Colonic mucosa (tissue), 4 donors: ENCODE measurements at places on chromosomes 5 and 9.

DNA sequence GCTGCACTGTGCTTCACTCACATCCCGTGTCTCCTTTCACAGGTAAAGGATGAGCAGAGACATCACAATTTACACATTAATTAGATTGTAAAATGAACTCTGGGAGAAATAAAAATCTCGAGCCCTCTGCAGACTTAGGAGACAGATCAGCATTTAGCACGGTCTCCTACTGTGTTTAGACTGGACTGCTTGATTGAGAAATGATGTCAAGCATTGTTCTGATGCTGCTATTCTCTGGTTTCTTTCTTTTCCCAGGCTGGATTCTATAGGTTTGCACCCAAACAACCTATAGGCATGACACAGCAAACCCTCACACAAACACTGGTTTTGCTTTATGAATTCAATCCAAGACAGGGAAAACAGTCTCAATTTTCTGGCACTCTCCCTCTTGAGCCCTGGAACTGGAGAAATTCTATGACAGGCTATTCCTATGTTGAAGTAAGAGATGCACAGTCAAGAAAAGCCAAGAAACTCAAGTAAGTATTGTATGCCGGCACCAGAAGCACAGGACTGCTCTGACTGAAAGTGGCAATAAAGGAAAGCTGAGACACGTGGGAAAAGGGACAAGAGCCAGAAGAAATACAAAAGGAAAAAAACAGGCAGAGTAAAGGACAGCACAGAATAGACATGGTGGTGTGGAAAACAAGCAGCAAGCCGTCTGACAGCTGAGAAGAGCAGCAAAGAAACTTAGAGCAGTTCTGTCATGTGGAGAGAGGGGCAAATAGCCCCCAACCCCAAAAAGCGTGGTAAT is 24.8 kb upstream of the ERAP2 start:
- DNase-seq = no peak

DNA sequence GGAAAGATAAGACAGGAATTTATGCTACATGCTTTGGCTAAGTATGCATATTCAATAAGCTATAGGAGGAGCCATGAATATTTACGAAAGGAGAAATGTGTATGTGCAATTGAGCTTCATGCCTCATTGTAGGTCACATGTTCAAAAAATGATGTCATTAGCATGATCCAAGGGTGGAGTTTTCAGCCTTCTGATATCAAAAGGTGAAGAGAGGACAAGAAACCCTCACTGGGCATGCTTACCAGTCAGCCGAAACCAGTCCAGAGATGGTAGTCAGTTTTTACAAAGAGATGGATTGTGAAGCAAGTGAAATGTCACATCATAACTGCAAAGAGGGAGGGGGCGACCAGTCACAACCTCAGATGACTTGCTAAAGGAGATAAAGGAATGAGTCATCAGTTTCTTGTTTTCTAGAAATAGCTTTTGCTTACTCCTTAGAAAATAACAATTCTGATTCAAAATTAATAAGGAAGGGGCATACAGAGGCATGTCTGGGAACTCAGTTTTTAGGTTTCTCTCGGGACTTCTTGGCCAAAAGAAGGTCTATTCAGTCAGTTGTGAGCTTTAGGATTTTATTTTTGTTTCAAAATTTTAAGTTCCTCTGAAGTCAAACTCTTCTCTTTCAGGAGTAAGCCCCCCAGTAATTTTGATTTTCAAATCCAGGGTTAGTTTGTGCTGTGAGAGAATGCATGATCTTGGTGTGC is 1067.8 kb upstream of the EDIL3 start:
- no peak for DNase-seq

DNA sequence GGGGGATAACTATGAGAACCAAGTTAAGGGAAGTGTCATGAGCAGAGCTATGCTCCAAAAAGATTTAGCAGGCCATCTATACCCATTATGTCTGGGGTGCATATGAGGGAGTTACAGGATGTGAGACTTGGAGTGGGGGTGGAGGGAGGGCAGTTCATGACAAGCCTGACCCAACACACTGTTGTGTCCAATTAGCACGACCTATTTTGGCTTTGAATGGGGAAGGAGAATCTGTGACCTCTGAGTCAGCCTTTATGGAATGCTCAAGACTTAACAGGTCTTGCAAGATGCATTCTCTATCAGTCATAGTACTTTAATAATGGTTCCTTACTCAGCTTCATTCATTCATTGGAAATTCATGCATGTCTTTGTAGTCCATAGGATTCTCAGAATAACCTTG is 71.7 kb downstream of the GRIA1 start:
- DNase-seq = no peak

DNA sequence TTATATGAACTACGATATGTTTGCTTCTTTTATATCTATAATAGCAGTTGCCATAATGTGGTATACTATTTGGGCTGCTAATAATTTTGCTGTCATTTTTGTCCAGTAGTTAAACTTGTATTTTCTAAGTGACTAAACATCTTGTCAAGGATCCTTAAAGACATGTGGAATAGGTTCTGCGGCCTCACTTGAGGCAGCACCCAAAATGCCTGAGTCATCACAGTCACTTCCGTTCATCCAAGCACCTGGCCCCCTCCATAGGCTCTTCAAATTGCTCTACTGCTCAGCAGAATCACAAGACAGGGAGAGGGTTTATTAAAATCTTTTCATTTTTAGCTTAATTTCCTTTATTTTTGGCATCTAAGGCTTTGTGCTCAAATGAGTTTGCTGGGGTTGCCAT is 259.1 kb downstream of the AOPEP start:
- no peak for DNase-seq

DNA sequence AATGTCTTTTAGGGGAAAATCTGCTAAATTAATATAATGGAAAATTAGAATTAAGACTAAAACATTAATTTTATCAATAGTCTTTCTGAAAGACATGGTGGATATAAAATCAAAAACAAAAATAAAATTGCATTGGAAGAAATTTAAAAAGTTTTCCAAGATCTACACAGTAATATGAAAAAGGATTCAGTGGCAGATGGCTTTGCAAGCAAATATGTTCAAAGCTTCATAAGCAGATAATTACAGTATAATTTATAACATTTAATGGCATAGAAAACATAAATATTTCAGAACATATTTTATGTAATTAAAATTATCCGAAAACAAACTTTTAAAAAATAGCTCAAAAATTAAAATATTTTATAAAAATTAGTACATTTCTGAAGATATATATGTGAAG is 512.4 kb upstream of the CYLC2 start:
- no peak for DNase-seq

GRCh38 chr5:133119233-133119711 is 67.5 kb downstream of the HSPA4 start:
- DNase-seq = no peak

GRCh38 chr5:89535411-89535810 is 652.4 kb upstream of the MEF2C start:
- DNase-seq = no peak

GRCh38 chr5:77683171-77683732 is 44.7 kb upstream of the OTP start:
- no peak for DNase-seq

- DNase-seq = no peak
These were observed 701.7 kb downstream of the SEMA5A start for GRCh38 chr5:8844206-8844605.

DNA sequence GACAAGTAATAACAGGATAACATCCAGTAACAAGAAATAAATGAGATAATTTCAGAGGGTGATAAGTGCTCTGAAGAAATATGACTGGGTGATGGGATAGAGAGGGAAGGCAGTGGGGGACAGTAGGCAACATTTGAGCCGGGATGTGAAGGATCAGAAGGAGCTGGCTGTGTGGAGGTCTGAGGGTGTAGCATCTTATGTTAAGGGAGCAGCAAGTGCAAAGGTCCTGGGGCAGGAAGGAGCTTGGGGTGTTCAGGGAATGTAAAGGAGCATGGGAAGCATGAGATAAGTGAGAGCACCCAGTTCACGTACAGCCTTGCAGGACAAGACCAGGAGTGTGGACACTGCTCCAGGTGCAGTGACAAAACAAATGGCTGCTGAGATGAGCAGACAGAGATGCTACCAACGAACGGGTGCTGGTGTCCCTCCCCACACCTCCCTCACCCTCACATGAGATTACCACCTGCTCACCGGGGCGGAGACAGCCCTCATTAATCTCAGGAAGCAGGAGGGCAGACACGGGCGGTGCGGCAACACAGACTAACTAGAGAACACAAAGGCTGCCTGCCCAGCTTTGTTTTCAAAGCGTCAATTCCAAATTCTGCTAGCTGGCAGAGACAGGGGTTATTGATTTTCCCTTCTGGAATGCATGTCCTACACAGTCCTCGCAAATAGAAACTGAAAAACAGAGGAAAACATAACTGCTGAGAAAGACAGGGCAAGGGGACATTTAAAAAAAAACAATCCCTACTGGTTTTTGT is 298.1 kb upstream of the PANK3 start:
- no peak for DNase-seq

DNA sequence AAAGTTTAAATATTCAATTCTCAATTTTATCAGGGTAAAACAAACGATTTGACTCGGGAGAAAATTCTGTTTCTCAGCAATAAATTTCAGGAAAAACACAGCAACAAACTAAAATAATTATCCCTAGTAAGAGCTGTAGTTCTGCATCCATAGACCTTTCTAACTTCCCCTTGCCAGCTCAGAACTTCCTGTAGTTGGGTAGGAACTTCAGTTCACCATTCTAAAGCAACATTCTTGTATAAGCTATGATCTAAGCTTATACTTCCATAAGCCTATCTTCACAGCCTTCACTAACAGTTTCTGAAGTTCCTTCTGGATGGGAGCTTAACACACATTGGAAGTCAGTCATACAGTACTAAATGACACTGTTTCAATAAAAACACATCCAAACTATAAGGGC is 96.6 kb downstream of the UBAP2 start:
- DNase-seq = no peak

DNA sequence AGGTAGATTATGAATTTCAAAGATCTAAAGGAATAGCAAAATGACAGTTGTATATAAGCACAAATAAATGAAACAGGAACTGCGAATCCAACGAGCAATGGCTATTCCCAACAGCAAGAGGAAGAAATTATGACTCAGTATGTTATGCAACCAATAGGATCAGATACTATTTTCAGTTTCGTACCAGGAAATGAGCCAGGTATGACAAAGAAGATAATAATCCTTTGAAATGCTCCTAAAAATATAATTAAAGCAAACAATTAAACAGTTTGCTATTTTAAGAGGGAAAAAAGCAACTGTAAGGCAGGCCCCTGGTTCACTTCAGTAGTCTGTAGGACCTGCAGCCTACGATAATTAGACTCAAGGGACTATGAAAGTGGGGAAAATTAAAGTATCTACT is 58.9 kb downstream of the AUH start:
- DNase-seq = no peak

GRCh38 chr5:11555171-11555570 is 349.1 kb downstream of the CTNND2 start:
- DNase-seq = no peak

DNA sequence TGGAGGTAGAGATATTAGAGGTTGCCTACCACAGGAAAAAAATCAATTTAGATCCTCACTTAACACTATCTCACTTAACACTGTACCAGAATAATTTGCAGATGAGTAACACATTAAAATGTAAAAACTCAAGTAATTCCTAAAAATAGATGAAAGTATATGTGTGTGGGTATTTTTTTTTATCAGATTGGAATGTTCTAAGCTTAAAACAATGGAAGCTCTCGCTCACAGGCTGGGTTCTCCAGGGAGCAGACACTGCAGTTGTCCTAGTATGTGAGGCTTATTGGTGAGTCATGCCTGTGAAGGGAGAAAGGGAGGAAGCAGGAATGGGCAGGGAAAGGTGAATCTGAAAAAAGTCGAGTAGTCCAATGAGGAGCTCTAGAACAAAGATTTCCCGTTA is 181.3 kb upstream of the ZNF608 start:
- DNase-seq = no peak

- DNase-seq = no peak
These were observed 129.7 kb downstream of the RAPGEF6 start for GRCh38 chr5:131505237-131505908.

- DNase-seq = no peak
These were observed 25.8 kb downstream of the CAST start for GRCh38 chr5:96687812-96688453.

DNA sequence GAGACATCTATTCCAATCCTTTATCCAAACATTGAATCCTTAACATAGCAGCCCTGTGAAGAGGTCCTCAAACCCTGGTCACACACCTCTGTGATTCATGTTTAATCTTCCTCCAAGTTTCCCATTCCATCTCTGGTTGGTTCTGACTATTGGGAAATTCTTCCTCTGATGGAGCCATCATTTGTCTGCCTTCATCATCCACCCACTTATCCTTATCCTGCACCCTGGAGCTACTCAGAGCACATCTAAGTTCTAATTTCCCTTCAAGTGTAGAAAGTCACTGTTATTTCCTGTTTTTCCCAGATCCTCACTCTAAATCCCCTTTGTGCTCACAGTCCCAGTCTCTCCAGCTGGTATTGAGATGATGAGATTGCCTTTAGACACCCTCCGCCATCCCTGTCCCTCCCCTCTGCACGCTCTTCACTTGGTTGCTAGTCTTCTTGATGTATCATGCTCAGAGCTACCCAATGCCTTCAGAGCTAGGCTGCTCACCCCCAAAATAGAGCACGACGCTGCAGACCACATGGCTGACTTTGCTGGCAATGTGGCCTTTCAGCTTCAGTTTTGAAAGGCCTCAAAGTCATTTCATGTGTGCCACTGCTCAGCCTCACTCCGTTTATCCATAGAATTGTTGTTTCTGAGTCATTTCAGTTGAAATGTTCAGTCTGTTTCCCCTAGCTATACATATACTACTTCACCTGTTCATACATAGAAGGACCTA is 154.3 kb downstream of the PALM2AKAP2 start:
- DNase-seq = no peak
